ENCODE measurements at places on chromosomes 16 and 17.

DNA sequence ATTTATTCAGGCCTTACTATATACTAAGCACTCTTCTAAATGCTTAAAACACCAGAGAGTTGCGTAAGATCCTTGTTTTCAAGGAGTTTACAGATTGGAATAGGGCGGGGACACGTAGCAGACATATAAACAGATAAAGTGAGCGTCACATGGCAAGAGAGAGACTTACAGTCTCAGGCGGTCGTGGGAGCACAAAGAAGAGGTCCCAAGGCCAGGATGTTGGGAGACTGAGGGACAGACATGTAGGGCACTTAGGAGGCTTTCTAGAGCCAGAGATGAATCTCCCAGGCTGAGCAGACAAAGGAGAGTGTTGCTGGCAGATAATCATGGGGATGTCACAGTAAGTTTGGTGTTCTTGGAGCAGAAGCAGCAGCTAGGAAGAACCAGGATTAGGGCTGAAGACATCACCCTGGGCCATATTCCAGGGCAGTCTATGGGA, 119.1 kb upstream of the ANKFN1 start:
- no peak for DNase-seq

- no peak for DNase-seq
These were observed 717 bp downstream of the CYBA start for GRCh38 chr16:88649924-88650748.

DNA sequence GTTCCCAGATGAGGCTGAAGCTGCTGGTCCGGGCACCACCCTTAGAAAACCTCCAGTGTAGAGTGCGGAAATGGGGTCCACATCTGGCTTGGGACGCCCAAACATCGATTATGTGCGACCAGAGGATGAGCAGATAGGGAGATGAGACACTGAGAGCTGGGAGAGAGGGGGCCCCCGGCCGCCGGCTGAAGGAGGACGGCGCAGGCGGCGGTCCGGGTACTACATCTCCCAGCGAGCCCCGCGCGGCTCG, 182 bp upstream of the SPECC1 start:
- DNase-seq: no peak

DNA sequence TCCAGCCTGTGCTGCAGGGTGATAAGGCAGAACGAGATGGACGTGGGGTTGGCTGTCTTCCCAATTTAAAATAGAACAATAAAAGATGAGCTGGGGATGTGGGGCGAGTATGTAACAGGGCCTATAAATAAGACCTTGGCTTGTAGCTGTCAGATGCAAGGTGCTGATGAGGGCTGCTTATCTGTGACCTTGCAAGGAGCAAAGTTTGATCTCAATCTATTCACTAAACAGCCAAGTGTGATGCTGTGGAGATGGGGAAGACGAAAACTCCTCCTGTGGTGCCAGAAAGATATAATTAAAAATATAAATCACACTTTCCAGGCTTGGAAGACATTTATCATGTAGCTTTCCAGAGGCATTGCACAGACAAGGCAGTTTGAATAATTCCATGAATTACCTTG, 26.7 kb upstream of the TEX2 start:
- no peak for DNase-seq

Measured in keratinocyte (primary cell).